Foreskin keratinocyte (primary cell): ENCODE measurements at places on chromosomes 6 and 20. TPM values are rescaled to one million over a fixed set of nuclear protein-coding genes. Genes with fewer than 3 reads are reported as not detected.

Gene ENPP5
- total RNA-seq = 0.74 and 1.4 TPM in 2 replicates

GRCh38 chr6:36685926-36686667, 7.6 kb downstream of the CDKN1A start:
- DNase-seq = no peak

DNA sequence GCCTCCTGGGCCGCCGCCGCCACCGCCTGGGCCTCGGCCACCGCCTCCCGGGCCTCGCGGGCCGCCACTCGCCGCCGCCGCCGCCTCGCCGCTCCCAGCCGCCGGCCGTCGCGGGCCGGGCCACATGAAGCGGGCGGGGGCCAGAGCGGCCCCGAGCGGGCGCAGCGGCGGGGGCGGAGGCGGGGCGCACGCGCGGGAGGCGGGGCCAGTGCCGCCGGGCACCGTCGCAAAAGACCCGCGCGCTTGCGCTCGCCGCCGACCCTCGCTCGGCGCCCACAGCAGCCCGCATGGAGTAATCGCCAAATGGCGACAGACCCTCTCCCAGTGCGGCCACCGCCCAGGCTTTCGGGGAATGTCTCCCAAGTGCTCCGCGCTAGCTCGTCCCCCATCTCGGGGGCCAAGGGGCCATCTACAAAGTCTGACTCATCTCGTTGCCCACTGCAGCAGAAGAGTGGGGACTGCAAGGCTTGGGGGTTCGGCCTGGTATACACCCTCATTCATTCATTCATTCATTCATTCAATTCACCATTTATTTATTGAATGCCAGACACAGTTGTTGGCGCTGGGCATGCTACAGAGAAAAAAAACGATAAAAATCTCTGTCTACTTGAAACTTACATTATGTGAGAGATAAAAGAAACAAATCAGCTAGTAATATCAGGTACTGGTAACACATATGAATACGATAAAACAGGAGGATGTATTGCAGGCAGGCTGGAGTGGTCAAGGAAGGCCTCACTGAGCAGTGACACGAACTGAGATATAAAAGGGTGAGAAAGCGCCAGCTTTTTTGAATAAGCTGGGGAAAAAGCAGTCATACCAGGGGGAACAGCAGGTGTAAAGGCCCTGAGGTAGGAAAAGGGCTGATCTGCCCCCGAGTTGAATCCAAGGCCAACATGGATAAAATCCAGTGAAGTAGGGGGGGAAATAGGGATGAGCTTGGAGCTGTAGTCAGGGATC, at the start of gene B4GALT5:
TSS of gene B4GALT5 (minus strand) at position 126 of the 960 bp plus-strand sequence. CDS start 188 bp downstream, outside the sequence.
- no peak for DNase-seq

GRCh38 chr6:8080362-8081151, 16.4 kb upstream of the BLOC1S5 start:
- DNase-seq = no peak

DNA sequence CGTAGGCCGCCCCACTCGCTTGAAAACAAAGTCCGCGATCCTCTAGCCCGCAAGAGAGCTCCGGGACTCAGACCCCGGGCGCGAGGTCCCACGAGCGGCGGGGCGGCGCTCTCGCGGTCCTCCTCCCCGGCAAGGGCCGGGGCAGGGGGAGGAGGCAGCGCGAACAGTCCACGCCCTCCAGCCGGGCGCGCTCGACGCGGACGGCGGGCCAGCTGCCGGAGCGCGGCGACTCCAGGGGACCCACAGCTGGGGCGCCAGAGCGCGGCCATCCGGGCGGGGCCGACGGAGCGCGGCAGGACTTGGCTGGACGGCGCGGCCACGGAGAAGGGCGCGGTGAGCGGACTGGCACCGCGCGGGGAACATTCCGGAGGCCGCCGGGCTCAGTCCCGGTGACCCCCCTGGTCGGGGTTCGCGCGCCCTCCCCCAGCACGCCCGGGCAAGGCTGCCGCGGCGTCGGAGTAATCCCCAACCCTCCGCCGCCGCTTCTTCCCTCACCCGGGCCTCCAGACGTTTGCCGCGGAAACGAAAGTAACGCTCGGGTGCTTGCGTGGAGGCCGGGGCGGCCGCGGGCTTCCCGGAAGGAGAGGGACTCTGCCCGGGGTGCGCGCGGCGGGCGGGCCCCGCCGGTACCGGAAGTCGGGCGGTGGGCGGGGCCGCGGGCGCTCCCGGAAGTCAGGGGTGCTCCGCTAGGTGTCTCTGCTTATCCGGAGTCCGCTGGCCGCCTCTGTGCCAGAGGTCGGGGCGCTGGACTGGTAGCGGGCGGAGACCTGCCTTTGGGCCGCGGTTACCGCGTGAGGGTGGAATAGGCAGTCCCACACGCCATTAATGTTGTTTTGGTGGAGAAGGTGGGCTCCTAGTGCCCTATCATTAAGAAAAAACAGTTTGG, at the start of gene RIPK1:
TSS of gene RIPK1 (plus strand) at position 166 of the 886 bp plus-strand sequence. CDS start 8,330 bp downstream, outside the sequence.
- peak; percentile 71 for DNase-seq

GRCh38 chr6:36064770-36065396, 37.3 kb downstream of the MAPK14 start:
- no peak for DNase-seq

Gene FILIP1
- not detected in 2 replicates for total RNA-seq

Gene EGFL8
- 3.6 and 3.8 TPM in 2 replicates for total RNA-seq

GRCh38 chr6:134821928-134822864, 127.7 kb downstream of the ALDH8A1 start:
- DNase-seq = no peak

Gene CALHM5
- 0.11 and 0.20 TPM in 2 replicates for total RNA-seq

- peak; percentile 25 for DNase-seq
These were observed 133.9 kb downstream of the ZDHHC14 start for GRCh38 chr6:157514659-157515496.

- DNase-seq = no peak
These were observed 164.9 kb downstream of the CDH26 start for GRCh38 chr20:60123096-60123495.

GRCh38 chr20:47951521-47951971, 166.3 kb upstream of the SULF2 start:
- DNase-seq = peak; percentile 85

- DNase-seq = no peak
These were observed 1.9 kb downstream of the PI16 start for GRCh38 chr6:36956446-36956820.

GRCh38 chr6:148430897-148431296, 88.3 kb downstream of the SASH1 start:
- DNase-seq = no peak

GRCh38 chr20:50207026-50207425, 16.4 kb downstream of the CEBPB start:
- DNase-seq = no peak

DNA sequence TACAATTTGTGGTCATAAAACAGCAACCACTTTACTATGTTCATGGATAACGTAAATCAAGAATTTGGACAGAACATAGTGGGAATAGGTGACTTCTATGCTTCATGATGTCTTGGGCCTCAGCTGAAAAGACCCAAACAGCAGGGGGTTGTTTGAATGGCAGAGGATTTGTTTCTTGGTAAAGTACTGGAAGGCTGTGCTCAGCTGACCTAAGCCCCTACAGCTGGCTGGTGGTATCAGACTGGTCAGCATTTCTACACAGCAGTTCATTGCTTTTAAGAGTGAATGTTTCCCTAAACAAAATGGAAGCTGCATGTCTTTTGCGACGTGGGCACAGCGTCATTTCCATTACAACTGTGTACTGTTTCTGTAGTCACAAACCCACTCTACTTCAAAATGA, 148.5 kb upstream of the DEFB112 start:
- DNase-seq = no peak

Gene ADAM33
- total RNA-seq = not detected in 2 replicates

GRCh38 chr6:125699591-125699990, 49.8 kb upstream of the HEY2 start:
- no peak for DNase-seq

GRCh38 chr6:119142041-119142440, 63.6 kb upstream of the FAM184A start:
- DNase-seq = no peak

- DNase-seq = no peak
These were observed 311.6 kb upstream of the ECI2 start for GRCh38 chr6:4446982-4447381.

GRCh38 chr20:8870652-8871051, 198.2 kb upstream of the PLCB4 start:
- DNase-seq = no peak

GRCh38 chr20:63165356-63166192, 50.4 kb downstream of the YTHDF1 start:
- DNase-seq = no peak

DNA sequence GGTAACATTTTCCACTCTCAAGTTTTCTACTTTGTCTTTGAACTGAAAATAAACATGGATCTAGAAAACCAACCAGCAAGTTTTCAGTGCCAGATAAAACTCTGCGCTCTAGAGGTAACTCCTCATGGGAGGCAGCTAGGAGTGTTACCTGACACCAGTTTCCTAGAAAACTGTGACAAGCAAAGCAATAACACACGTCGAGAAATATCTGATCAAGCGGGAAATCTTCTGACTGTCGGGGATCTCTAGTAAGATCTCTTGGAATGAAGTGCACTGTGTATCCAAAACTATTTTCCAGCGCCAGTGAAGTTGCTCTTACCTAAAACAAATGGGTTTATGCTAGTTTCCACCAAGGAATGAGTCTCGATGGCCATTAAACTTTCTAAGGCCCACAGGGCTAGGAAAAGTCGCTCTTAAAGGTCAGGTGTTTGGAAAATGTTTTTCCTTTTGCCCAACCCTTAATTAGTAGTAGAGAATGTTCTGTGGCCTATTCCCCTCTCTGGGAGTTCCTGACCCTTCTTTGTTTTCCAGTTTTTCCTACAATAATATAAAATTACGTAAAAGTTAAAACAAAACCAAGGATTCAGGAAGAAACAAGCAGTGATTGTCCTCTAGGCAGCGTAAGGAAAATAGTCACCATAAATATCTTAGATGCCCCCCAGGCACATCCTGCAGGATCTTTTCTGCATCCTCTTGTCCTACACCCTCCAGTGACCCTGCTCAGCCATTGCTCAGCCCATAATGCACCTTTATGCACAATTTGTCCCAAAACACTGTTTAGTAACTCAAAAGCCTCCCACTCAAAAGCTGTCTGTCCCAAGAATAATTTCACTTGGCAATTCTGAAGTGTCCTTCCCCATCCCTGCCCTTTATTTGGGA, 137.7 kb upstream of the AKAP12 start:
- DNase-seq = no peak
